Pancreas (tissue), 10 donors: ENCODE measurements at places on chromosomes 5 and 9. TPM values are rescaled to one million over a fixed set of nuclear protein-coding genes. Genes with fewer than 3 reads are reported as not detected.

The NIM1K gene
- total RNA-seq, result 0.06 TPM

DNA sequence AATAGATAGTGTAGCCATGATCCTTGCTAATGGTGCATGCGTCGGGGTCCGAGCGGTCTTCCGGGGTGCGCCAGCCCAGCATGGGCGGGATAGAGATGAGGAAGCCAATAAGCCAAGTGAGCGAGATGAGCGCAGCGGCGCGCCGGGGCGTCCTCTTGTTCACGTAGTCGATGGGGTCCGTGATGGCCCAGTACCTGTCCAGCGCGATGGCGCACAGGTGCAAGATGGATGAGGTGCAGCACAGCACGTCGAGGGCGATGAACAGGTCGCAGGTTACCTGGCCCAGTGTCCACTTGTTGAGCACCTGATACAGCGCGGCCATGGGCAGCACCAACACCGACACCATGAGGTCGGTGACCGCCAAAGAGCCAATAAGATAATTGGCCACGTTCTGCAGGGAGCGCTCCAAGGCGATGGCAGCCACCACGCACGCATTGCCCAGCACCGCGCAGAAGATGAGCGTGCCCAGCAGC lies 1.1 kb downstream of the HTR1A start:
- no peak for DNase-seq

- DNase-seq, result no peak
Observed at GRCh38 chr9:130998597-130999244, 10.3 kb upstream of the LAMC3 start.

GRCh38 chr5:96327722-96328121 lies 105.3 kb downstream of the PCSK1 start:
- DNase-seq, result no peak

GRCh38 chr9:133169102-133169501 lies 5.4 kb upstream of the GBGT1 start:
- no peak for DNase-seq
